ENCODE measurements at places on chromosomes 12 and 14.

DNA sequence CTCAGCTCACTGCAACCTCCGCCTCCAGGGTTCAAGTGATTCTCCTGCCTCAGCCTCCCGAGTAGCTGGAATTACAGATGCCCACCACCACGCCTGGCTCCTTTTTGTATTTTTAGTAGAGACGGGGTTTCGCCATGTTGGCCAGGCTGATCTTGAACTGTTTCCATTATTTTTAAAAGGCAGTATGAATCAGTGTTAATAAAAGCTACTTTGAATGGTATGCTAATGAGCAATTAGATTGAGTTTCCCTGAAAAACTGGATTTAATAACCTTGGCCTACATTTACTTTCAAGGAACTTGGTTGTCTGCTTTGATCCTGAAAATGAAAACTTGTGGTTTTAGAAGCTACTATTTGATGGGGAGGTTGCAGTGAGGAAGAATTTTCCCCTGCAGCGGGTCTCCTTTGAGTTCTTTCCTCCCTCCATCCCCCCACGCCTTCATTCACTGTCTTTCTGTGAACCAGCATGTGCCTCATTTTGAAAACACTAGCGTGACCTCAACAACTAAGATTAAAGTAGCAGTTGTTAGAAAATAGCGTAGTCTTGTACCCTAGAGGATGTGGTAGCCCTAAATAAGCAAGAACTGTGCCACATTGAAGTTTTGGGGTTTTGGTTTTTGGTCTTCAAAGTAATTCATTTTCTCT, 17.8 kb upstream of the RPS6KA5 start:
- DNase-seq, result no peak

- DNase-seq, result no peak
These were observed 11.9 kb upstream of the SLC2A13 start for GRCh38 chr12:40117818-40118217.

DNA sequence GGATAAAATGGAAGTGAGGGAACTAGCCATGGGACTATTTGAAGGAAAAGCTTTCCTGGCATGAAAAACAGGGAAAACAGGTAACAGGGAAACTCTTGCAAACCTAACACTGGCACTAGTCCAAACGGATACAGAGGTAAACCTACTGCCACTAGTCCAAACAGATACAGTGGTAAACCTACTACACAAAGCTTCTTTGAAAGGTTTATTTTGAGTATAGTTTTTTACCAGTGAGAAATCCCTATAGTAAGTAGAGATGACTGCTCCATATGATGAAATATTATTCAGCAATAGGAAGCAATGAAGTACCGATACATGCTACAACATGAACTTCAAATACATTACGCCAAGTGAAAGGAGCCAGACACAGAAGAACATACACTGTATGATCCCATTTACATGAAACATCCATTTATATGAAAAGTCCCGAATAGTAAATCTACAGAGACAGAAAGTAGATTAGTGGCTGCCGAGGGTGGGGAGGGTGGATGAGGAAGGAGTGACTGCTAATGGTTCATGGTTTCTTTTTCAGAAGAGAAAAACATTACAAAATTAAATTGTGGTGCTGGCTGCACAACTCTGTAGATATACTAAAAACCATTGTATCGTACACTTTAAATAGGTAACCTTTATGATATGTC, 25.5 kb downstream of the SPTLC2 start:
- no peak for DNase-seq

GRCh38 chr12:15608941-15609340, 180.2 kb downstream of the EPS8 start:
- no peak for DNase-seq

- DNase-seq, result no peak
These were observed 921.2 kb upstream of the FOXG1 start for GRCh38 chr14:27845241-27845850.

DNA sequence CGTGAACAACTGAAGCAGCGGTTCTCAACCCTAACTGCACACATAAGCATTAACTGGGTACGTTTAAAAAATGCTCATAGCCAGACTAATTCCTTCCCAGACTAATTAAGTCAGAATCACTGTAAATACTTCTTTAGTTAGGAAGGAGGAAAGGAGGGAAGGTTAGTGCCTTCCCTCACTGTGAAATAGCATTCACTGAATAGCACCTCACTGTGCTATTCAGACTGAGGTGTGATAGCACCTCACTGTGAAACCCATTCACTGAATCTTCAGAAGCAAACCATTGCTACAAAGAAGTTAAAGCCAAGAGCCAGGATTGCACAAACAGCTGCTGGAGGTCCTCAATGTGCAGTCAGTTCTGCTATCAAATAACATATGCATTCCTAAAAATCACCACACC, 58.8 kb downstream of the RTN1 start:
- DNase-seq, result no peak
